ENCODE measurements at places on chromosomes 1 and 21.

- no peak for DNase-seq
Observed at GRCh38 chr1:34164771-34165391, at the start of gene CSMD2. CSMD2 (minus strand) TSS chr1:34165230; CDS start chr1:34165097, 133 bp downstream.

DNA sequence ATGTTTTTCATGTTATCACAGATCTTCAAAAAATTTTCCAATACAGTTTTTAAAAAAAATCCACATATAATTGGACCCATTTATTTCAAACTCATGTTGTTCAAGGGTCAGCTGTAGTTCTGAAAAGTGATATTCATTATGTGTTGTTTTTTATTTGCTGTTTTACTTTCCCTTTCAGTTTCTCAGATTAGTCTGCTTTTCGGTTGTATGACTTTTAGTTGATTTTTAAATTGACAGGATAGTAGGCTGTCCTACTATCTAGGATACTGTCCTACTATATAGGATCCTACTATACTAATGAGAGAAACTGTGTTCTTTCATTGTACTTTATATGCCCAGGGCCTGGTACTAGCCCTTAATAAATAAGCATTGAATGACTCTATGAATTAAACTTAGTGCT is 33.6 kb upstream of the GPR52 start:
- DNase-seq: no peak

- DNase-seq: no peak
Observed at GRCh38 chr1:173661271-173661670, 8.4 kb downstream of the ANKRD45 start.

GRCh38 chr1:109466452-109467300 is at the start of gene SYPL2:
SYPL2 (plus strand) TSS chr1:109466546; CDS start chr1:109466844, 298 bp downstream.
- no peak for DNase-seq

- DNase-seq: no peak
Observed at GRCh38 chr1:39046613-39047210, 20.6 kb downstream of the NDUFS5 start.

GRCh38 chr1:111506561-111506960 is 3.1 kb upstream of the ADORA3 start:
- DNase-seq: no peak
